ENCODE measurements at places on chromosomes 16 and 17.
A peak's percentile ranks its signal among the peaks of the same experiment; 100 is the strongest.

DNA sequence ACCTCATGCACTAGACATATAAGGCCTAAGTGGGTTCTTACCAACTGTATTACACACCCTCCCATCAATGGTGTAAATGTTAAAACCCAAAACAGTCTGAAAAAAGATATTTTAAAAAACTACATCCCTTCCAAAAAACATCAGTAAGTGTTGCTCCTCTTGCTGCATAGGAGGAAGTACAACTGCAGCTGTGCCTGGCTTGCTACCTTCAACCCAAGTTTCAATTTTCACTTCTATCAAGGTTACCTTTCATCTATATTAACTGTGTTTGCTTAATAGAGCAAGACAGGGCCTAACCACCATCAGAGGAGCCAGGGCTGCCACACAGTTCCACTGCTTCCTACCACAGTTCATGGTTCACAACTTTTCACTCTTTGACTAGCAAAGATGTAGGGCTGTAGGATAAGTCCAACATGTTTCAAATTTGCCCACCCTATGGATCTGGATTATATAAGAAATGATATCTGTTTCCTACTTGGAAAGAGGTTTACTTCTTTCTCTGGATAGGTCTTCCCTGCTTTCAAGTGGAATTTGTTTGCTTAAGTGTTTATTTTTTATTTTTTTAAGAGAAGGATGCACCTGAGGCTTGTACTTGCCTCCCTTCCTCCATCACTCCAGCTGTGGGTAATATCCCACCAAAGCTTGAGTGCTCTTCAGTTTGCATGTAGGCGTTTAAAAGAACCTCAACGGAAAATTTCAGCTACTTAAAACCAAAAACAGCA lies 56.7 kb downstream of the GRB7 start:
- DNase-seq = no peak

GRCh38 chr16:11050536-11050935 lies 106.2 kb downstream of the CLEC16A start:
- DNase-seq = no peak

- DNase-seq = peak; percentile 64
Measured at GRCh38 chr16:20385844-20386832, 18.4 kb downstream of the PDILT start.

- DNase-seq = no peak
Measured at GRCh38 chr16:81693041-81693743, 85.9 kb upstream of the PLCG2 start.

GRCh38 chr16:72978212-72978611 lies 69.7 kb downstream of the ZFHX3 start:
- DNase-seq = no peak

Measured in neuronal stem cell (in vitro differentiated cells).